ENCODE measurements at places on chromosomes 11 and 22.

DNA sequence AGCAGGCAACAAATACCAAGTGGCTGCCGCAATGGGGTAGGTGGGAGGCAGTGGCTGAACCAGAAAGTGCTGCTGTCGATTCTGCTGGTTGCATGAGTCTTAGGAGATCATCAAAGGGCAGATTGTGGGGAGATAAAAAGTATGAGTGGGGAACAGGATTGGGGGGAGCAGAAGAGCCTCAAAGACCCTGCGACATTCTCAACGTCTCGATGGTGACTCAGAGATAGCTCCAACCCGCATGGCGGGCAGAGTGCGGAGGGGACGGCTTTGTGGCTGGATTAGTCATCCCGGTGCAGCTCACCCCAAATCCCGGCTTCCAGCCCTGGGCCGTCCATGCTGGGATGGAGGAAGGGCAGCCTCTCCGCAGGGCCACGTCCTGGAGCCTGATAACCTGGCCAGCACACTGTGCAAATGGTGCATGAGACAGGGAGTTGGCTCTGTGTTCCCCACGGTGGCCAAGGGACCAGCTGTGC, 11.6 kb upstream of the RTN4R start:
- DNase-seq: peak; percentile 17

DNA sequence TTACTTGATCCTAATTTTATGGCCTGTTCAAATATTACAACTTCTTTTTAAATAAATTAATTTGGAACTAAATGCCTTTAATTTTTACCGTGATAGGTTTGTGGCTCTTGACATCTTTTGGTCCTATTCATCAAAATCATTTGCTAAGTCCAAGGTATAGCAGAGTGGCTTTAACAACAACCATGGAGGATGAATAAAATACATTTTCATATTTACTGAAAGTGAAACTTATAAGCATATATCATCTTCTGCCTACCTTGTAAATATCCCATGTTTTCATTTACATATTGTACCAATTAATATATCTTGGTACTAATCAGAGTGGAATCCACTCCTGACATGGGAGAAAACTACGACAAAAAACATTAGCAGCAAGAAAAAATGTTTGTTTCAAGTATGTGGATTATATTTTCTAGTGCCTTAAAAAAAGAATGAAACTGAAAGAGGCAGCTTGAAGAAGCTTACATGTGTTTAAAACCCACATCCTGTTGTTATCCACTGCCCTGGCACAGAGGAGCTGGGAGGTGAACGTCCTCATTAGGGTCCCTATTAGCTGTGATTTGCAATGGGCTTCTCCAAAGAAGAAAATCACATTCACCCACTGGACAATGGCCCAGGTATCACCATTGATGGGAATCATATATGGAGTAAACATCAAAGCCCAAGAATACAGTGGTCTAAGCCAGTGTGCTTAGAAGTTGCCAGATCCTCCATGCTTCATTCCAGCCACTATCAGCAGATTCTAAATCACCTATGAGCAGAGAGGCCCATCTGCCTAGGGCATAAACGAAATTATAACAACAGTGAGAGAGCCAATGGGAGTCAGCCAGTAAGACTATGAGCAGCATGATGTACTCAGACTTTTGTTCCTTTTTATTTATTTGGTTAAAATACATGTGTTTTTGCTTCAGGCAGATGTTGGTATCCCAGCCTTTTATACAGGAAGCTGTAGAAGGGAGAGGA, 84.7 kb downstream of the MAML2 start:
- DNase-seq: peak; percentile 51

DNA sequence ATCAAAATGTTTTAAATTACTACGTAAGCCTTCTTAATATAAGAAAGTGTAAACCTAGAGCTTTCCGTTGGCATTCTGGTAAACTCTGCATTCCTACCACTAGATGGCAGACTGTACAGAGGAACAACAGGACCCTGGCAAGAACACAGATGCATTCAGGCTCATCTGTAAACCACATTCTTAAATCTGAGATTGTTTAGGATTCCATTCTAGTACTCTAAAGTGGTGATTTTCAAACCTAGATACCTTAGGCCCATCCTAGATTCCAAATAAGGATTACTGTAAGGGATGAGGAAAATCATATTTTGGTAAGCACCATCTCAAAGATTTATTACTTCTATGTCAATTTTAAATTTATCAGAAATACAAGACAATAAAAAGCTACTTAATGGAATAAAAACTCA, 26.9 kb downstream of the PICALM start:
- DNase-seq: peak; percentile 71

- no peak for DNase-seq
Measured at GRCh38 chr22:46611189-46611588, 9.0 kb upstream of the GRAMD4 start.

DNA sequence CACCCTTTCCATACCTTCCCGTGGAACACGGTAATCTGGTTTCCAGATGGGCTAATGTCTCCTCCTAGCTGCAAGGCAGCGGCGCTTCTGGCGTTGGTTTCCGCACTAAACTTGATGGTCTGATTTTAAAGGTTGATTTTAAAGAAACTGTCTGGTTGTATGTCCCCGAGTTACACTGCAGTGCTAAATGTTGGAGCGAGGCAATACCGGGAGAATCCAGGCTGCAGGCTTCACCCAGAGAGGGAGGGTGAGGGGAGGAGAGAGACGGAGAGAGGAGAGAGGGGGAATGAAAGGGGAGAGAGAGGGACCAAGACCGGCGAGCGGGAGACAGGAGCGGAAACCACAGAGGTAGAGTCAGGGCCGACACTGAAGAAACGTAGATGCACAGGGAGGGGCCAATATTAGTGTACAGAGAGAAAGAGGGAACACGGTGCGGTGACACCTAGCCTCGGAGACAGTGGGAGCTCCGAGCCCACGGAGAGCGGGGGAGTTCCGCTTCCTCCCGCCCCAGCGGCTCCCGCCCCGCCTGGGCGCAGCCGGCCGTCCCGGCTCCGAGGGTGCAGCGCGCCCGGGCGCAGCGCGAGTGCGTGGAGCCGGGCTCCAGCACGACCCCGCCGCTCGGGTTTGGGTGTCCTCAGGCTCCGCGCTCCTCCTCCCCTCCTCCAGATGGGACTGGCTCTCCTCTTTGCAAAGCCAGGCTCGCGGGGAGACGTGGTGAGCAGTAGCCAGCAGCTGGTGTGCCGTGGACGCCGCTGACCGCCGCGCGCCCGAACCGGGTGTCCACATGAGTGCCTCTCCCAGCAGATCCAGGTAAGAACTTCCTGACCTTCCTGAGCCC, 71.9 kb upstream of the GRAMD1B start:
- DNase-seq: no peak

DNA sequence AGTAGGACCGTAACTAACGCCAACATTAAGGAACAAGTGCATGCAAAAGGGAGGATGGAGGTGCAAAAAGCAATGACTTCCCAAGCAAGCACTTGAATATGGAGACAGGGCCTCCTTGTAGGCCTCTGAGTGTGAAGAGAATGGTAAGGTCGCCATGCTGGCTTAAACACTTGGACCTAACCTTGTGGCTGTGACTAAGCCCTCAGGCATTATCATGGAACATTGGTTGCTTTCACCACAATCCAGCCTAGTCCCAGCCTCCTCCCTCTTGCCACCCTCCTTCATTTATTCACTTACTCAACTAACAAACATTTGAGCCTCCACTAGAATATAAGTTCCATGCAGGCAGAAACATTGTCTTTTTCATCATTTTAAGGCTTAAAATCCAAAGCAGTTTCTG, 11.9 kb upstream of the SYTL2 start:
- DNase-seq: no peak

DNA sequence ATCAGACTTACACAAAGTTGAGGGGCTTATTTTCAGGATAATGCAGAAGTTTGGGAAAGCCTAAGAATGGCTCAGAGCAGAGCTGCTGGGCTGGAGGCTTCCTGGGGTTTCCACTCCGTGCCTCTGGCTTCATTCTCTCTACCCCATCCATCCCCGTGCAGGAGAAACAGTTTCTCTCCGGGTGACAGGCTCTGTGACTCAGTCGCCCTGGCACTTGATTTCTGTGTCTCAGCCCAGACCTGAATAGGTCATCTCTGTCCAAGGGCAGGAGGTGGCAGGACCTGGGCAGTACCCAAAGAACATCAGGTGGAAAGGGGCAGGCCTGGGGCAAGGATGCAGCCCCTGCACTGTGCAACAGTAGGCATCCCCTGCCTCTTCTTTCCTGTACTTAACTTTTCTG, 38.4 kb upstream of the RTL6 start:
- no peak for DNase-seq

DNA sequence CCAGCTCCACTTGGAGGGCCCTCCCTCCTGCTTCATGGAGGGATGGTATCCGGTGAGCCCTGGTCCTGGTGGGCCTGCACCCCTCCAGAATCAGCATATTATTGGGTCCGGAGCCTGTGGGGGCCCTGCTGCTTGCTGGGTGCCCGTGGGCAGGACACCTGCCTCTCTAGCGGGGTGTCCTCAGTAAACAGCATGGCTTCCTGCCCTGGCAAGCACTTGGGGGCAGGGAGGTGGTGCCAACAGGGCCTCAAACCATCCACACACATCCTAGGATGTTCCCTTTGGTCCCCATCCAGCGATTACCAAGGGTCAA, 108.3 kb downstream of the CTTN start:
- DNase-seq: no peak

GRCh38 chr11:113689768-113690618, 16.1 kb downstream of the TMPRSS5 start:
- DNase-seq: no peak

GRCh38 chr22:40452730-40453487, 82.5 kb downstream of the SGSM3 start:
- DNase-seq: no peak

DNA sequence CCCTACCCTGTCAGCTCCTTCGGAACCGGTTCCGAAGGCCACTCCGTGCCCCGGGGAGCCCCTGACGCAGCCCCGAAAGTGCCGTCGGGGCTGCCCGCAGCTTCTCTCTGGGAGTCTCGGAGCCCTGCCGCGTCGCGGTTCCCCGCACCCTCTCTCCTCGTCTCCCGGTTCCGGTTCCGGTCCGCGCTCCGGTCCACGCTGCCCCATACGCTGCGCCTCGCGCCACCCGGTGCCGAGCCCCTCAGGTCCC, 618 bp downstream of the MTA2 start:
- peak; percentile 9 for DNase-seq

- DNase-seq: no peak
Measured at GRCh38 chr22:43956805-43957463, 1.7 kb downstream of the SAMM50 start.

DNA sequence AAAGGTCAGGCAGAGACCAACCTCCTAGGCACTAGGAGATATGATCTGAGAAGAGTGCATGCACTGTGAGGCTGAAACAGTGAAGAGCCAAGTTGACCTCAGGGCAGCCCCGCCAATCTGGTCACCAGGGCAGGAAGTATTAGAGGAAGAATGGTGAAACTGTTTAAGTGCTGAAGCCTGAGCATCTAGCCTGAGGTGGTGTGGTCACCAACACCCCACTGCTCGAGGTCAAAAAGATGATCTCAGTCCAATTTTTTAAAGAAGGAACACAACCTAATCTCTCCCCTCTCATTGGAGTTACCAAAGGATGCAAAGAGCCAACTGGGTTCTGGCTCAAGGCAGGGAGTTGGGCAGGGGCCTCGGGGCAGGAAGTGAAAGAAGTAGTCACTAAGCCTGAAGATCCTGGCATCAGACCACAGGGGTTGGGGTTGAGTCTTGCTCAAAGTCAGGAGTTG, 4.0 kb downstream of the APBB1 start:
- DNase-seq: peak; percentile 100
